ENCODE measurements at places on chromosomes 2 and 18.

GRCh38 chr2:120862201-120863060, 126.8 kb downstream of the GLI2 start:
- DNase-seq: no peak

- no peak for DNase-seq
Measured at GRCh38 chr2:99600981-99601651, 111.3 kb upstream of the REV1 start.

DNA sequence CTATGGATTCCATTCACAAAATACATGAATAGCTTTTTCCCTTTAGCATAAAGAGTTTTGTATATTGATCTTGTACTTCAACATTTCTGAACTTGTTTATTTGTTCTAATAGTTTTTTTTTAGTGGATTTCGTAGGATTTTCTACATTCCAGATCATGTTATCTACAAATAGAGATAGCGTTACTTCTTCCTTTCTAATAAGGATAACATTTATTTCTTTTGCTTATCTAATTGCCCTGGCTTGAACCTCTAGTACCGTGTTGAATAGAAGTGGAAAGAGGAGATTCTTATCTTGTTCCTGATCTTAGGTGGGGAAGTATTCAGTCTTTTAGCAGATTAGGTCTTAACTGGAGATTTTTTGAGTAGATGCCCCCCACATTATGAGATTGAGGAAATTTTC, 9.5 kb downstream of the UGT1A6 start:
- DNase-seq: no peak

DNA sequence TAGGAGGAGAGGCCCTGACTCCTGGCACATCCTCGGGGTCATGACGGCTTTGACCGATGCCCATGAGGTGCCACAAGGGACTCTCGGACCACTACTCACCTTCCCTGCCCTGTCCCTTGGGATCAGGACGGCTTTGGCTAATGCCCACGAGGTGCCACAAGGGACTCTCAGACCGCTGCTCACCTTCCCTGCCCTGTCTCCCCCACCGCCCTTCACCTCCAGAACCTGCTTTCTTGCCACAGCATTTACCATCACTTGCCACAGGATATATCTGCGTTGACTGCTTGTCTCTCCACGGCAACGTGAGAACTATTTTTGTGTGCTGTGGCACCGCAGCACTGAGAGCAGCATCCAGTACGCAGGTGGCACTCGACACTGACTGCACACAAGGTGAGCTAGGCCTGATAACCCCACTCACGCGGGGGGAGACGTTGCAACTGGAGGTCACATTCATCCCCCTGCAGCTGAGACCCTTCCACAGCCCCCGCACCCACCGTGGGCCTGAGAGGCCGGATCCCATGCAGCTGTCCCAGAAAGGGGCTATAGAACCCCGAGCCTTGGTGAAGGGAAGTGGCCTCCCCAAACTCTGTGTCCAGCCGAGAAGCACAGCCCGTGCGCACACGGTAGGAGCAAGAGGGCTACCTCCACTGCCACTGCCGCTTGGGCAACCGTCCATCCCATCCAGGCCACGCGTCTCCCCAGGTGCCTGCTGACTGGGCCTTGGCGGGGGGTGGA, 47.5 kb downstream of the ANO7 start:
- no peak for DNase-seq

GRCh38 chr18:62585274-62586150, 62.7 kb downstream of the ZCCHC2 start:
- DNase-seq: no peak

DNA sequence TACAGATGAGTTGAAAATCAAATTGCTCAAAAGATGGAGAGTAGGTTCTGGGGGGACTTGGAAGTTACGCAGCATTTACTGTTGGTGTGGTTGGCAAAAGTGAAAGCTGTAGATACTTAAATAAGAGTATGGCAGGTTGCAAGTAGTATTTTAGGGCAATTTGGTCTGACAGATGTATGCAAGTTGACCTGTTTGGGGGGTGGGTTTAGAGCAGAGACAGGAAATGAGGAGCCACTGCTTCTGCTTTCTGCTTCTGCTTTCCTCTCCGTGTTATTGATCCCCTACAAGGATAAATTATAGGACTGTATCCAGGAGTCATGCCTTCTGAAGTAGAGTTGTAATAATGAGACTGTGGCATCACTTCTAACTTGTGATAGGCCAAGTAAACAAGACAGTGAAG, 71.2 kb downstream of the EPAS1 start:
- DNase-seq: no peak

- DNase-seq: no peak
Measured at GRCh38 chr2:196018037-196018436, 50.6 kb downstream of the DNAH7 start.

- DNase-seq: peak; percentile 21
Measured at GRCh38 chr2:174682578-174683391, 81.5 kb downstream of the CHRNA1 start.

GRCh38 chr2:171908235-171908634, 14.0 kb upstream of the HAT1 start:
- no peak for DNase-seq

- DNase-seq: no peak
Measured at GRCh38 chr2:136139631-136140030, 21.7 kb upstream of the CXCR4 start.

DNA sequence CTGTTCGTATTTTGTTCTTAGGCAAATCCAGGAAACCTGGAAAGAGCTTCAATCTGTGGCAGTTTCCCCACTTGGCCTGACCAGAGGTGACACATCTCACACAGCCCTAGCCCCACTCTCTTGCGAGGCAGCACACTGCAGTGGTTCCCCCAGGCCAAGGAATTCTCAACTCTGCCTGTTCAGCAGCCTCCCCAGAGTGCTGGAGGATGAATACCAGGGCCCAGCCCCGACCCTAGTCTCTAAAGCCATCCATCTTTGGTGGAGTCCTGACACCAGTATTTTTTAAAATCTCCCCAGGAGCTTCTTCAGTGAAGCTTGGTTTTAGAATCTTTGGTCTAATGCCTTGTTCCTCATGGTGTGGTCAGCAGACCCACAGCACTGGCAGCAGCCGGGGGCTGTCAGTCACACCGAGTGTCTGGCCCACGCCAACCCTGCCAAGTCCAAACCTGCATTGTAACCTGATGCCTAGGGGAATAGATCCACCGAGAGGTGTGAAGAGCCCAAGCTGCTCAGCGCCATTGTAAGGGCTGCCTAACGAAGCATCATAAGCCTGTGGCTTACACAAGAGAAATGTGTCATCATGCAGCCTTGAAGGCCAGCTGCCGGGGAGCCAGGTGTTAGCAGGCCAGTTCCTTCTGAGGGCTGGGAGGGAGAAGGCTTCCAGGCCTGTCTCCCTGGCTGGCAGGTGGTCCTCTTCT, 428.7 kb upstream of the ID2 start:
- no peak for DNase-seq

DNA sequence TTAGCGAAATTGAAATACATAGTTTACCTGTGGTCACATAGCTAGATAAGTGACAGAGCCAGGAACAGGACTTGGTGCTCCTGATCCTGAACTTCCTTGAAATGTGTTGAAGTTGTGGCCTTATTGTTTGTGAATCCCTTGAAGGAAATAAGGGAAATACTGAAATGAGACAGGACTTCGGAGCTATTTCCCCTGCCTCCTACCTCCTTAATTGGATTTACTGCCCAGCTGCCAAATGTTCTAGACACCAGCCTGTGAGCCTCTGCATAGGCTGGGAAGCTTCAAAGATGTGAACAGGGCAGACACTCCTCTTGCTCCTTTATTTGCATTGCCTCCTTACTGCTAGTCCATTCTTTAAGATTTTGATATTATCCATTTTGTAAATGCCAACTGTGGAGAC, 135.2 kb downstream of the PRPF40A start:
- no peak for DNase-seq

DNA sequence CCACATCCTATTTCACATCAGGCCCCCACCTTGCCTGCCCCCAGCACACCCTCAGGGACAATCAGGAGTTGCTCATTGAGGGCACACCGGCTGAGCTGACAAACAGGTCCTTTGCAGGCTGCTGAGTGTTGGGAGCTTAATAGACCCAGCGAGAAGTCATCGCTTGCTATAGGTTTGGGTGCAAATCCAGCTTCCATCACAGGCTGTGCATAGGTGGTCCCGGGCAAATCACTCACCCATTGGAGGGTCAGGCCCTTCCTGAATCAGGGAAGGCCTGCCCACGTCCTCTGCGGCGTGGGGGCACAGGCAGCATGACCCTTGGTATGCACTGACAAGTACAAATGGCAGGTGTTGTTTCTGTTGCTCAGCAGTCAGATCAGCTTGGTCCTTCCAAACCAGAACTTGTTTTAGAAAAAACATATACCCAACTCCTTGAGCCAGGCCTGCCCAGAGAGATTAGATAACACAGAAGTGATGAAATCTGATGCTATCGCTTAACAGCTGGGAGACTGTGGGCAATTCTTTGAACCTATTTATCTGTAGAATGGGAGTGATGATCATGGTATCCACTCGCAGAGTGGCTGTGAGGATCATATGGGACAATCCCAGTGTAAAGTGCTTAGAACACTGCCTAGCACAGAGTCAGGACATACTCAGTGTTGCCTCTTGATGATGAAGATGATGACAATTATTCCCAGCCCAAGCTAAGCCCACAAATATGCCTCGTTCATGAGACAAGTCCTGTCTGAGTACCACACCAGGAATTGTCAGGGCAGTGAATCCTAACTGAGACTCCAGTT, 34.9 kb downstream of the SMAD7 start:
- DNase-seq: no peak

- DNase-seq: no peak
Measured at GRCh38 chr18:53994016-53994415, 230.5 kb downstream of the MBD2 start.

DNA sequence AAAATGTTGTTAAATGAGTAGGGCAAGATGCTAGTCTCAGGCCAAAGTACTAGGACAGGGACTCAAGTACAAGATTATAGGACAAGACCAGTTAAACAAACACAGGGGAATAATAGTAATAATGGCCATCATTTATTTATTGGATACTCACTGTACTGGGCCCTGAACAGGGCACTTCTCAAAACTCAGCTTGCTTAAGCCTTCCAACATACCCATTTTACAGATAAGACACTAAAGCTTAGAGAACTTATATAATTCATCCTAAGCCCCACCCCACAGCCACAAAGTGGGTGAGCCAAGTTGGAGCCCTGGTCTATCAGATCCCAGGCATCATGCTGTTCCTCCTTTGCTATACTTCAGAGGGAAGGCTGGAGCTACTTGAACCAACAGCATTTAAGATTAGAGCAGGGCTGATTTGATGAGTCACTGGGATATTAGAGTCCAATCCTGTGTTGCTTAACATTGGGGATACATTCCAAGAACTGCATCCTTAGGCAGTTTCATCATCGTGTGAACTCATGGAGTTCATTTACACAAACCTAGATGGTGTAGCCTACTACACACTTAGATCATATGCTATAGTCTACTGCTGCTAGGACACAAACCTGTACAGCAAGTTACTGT, 153.6 kb downstream of the MTCL1 start:
- no peak for DNase-seq

DNA sequence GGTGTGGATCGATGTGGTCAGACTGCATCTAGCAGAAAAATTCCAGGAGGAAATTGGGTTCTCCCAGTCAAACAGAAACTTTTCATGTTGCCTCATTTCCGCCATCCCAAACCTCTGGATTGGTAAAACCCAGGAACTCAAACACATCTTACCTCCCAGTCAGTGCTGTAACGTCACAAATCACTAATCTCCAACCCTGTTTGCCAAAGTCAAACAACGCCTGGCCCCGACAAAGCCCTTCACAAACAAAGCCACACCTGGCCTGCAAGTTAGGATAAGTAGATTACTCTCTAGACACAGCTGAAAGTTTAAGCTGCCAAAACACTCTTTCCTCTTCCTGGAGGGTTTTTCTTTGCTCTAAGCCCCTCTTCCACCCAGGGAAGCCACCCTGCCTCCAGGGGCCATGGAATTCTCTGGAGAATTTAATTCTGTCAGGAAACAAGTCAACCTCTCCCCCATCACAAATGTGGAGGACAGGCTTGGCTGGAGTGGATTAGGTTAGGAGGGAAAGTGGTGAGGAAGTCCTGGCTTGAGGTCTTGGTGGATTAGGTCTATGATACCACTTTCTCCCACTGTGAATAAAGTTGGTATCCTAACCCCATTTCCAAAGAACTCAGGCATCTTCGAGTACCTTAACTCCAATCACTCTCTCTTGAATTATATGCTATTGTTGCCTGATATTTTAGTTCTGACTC, 86.7 kb downstream of the LYPD6B start:
- no peak for DNase-seq

- DNase-seq: no peak
Measured at GRCh38 chr2:237282568-237283128, 131.3 kb downstream of the COL6A3 start.

DNA sequence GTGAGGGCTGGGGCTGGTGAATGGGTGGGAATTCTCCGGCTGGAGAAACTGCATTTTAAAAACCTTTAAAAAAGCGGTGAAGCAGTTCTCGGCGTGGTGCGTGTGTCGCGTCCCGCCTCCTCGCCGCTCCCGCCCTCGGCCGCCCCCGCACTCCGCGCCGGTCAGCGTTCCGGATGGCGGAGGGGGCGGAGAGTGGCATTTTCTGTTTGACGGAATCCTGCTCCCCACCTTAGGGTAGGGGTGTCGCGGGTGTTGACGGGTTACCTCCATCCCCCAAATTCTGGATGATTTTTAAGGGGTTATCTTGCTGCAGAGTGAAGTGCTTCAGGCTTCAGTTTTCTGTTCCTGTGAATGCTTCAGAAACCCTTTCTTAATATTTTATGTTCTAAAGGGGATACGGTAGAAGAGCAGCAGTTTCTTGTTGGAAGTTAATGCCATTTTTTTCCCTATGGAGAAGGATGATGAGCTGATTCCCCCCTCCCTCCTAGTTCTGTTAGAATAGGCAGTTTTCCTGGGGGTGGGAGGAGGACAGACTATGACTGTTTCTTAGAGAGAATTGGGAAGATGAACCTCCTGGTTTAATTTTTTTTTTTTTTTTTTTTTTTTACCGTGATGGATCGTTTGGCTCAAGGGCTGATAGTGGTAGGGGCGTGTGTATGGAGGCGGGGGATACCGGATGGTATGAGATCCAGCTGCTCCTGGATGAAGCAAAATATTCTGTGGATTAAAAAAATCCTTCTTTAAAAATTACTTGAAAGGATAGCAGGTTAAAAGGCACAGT, 756 bp downstream of the ABI2 start:
- DNase-seq: peak; percentile 19

GRCh38 chr2:11856095-11856494, 109.7 kb downstream of the LPIN1 start:
- DNase-seq: no peak

DNA sequence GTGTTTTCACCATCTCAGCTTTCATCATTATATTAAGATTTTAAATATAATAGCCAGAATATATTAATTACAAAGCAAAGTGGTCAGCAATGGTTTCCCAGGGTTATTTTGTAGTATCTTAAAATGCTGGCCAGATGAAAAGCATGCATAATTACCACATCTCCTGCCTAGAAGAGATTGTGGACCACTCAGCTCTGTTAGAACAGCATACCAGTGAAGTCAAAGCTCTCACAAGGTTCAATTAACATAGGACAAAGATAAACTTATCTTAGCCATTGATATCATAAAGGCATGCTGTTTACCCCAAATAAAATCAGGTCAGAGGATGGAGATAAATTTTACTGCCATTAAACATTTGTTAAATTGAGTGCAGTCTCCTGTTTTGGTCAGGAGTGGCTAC, 19.3 kb upstream of the PDE1A start:
- DNase-seq: no peak

- DNase-seq: no peak
Measured at GRCh38 chr2:194700726-194701125, 956.3 kb upstream of the SLC39A10 start.

- no peak for DNase-seq
Measured at GRCh38 chr2:133680343-133681049, 112.2 kb upstream of the NCKAP5 start.

GRCh38 chr2:88197732-88198131, 27.6 kb downstream of the THNSL2 start:
- no peak for DNase-seq

- no peak for DNase-seq
Measured at GRCh38 chr2:211931314-211931713, 607.3 kb downstream of the ERBB4 start.
